ENCODE measurements at places on chromosomes 13 and 19.

DNA sequence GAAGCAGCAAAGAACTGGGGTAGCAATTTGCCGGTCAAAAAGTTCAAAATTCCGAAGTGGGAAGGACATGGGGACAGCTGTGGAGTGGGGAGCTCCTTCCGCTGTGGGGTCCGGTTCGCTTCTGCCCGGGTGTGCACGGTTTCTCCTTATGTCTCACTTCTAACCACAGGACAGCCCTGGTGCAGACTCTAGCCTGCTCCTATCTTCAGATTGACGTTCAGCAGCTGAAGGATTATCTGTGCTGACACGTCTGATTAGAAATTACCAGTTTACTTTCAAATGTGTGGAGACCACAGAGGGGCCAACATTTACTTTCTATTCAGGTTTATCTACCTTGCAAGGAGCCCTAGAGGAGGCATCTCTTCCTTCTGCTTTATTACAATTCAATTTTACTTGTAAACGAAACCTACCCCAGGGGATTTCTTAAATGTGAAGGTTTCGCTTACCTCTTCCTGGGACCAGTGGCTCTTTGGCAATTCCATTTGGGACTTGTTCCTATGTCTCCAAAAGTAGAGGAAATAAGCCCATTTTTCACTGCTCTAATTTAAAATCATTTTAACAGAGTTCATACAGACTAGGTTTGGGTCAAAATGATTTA, 27.3 kb downstream of the LHFPL6 start:
- DNase-seq: no peak

GRCh38 chr13:87536499-87536898, 134.7 kb upstream of the SLITRK5 start:
- DNase-seq: no peak

- peak; percentile 31 for DNase-seq
Measured at GRCh38 chr13:42990291-42991232, 1.5 kb downstream of the EPSTI1 start.

DNA sequence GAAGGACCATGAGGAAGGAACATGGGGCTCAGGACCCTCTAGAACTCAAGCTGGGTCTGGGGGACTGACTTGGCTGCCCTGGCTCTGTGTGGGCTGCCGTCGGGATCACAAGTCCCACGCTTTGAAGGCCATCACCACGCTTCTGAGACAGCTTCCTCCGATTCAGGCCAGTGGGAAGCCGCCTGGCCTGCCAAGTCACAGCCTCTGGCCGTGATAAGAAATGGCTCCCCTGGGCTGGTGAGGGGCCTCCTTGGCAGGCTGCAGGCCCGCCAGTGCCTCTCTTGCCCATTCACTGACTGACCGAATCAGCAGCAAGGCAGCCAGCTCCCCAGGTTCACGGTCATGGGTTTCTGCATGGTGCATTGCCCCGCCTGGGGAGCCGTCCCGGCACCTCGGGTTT, 48.8 kb downstream of the COMP start:
- DNase-seq: no peak

- DNase-seq: no peak
Measured at GRCh38 chr19:28074773-28075172, 1138.2 kb downstream of the UQCRFS1 start.

DNA sequence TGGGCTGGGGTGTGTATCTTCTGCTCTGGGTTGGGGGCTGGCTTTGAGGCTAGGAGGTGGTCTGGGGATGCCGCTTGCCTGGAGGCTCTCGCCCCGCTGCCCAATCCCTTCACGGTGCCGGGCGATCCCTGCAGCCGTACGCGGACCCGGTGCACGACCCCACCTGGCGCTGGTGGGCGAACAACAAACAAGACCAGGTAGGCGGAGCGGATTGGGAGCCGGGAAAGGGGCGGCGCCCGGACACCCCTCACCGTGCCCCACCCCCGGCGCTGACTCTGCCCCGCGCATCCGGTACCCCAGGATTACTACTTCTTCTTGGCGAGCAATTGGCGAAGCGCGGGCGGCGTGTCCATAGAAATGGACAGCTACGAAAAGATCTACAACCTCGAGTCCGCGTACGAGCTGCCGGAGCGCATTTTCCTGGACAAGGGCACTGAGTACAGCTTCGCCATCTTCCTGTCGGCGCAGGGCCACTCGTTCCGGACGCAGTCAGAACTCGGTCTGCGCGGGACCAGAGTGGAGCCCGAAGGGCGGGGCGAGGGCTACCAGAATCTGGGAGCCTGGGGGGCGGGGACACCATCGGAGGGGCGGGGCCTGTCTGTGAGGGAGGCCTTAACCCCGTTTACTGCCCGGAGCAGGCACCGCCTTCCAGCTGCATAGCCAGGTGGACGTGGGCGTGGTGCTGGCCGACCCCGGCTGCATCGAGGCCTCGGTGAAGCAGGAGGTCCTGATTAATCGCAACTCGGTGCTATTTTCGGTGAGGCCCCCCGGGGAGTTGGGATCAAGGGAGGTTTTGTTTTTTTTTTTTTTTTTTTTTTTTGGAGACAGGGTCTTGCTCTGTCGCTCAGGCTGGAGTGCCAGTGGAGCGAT, 12.1 kb upstream of the PSMD8 start:
- peak; percentile 40 for DNase-seq

- DNase-seq: no peak
Measured at GRCh38 chr19:6209233-6209632, 70.5 kb downstream of the MLLT1 start.

- no peak for DNase-seq
Measured at GRCh38 chr19:848386-848921, 3.6 kb upstream of the ELANE start.
